Cerebellar nuclear complex (tissue), 1 donor: ENCODE measurements at places on chromosomes 4 and X.

GRCh38 chr4:7171191-7171900, 21.0 kb upstream of the SORCS2 start:
- DNase-seq, result no peak

- no peak for DNase-seq
These were observed 416.6 kb downstream of the FGF13 start for GRCh38 chrX:138294951-138295350.

- DNase-seq, result no peak
These were observed 76.0 kb upstream of the GPM6B start for GRCh38 chrX:13892856-13893255.

DNA sequence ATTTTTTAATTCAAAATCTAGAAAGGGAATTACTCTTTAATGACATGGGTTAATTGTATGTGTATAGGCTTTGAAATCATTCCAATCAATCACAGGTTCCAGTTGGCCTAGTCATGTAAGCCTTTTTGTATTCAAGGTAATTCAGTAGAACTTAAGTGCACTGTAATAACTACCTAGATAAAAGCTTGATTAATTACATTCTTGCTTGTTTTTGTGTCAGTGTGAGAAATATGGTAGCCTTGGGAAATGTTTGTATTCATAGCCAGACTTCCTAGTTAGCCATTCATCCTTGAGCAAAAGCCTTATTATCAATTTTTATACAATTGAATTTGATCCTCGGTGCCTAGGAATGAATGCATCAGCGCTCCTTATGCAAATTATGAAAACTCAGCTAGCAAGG, 33.5 kb downstream of the TKTL2 start:
- DNase-seq, result no peak

- DNase-seq, result no peak
These were observed 778.1 kb upstream of the GRID2 start for GRCh38 chr4:91525621-91526020.

DNA sequence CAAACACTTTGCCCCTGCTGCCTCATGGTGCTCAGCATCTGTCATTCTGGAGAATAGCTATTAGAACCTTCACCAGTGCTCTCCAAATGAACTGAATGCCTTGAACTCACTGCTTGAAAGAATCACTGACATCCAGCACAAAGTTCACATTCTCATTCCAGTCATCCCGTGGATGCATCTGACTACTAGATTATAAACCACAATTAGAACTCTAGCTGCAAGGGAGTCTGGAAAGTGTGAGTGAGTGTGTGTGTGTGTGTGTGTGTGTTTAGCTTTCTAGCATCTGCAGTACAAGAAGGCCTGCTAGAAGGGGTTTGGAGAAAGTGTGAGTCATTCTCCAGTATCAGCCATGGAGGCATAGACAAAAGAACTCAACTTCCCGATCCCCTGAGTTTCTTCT, 71.3 kb upstream of the DYNLT3 start:
- no peak for DNase-seq

DNA sequence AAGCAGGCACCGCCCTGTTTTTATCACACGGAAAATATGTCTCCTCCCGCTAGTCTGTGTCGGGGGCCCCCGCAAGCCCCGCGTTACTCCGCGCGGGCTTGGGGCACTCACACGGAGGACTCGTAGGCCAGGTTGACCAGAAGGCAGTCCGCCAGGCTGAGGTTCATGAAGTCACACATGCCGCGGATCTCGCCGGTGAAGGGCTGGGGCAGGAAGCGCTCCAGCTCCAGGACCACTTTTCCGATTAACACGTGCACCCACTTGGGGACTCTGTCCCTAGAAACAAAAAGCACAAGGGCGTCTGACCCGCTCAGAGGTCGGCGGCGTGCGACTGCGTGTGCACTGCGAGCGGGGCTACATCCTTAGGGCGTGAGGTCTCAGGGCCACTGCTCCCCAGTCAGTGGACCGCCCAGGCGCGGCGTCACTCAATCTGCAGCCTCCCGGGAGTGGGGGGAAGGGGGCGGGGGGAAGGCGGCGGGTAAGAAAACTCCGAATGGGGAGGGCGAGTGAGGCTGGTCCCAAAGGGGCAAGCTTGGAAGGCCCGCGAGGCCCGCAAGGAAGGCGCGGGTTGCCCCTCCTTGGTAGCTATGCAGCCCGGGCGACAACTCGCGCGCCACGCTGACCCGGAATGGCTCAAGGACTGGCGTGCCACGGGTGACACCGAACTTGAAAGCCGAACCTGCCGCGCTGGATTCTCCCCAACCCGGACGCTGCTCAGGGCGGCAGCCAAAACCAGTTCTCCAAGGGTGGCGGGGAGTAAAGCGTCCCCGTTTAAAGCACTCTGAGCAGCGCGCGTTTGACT, 722 bp downstream of the NAAA start:
- no peak for DNase-seq

- DNase-seq, result no peak
These were observed 341 bp upstream of the SLC2A9 start for GRCh38 chr4:10021653-10022023.

GRCh38 chr4:77699731-77700210, 94.2 kb downstream of the CXCL13 start:
- DNase-seq, result no peak

- no peak for DNase-seq
These were observed 36.9 kb downstream of the SORBS2 start for GRCh38 chr4:185774845-185775680.

DNA sequence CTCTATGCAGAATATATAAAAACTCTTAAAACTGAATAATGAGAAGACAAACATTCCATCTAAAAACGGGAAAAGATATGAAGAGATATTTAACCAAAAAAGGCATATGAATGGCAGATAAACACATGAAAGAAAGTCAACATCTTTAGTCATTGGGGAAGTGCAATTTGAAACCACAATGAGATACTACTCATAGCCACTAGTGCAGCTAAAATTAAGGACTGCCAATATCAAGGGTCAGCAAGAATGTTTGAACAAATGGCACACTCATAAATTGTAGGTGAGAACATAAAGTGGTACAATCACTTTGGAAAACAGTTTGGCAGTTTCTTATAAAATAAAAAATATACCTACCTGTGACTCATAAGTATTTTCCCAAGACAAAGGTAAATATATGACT, 534.9 kb upstream of the DIPK2B start:
- no peak for DNase-seq

DNA sequence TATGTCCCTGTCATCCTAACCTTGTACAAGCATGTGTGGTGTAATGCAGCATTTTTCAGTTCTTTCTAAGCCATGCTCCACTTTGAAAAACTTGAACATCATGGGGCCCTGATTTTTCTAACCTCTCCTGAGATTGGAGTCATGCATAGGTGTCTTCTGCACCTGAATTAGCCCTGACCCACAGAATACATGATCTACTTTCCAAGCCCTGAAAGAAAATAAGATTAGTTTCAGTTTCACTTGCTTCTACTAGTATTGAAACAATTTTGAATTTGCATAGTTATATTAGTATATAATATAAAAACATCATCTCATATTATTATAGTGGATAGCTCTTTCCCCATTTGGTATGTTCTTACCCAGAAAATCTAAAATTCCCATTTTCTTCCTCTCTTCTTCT, 178.2 kb downstream of the HS3ST1 start:
- DNase-seq, result no peak

DNA sequence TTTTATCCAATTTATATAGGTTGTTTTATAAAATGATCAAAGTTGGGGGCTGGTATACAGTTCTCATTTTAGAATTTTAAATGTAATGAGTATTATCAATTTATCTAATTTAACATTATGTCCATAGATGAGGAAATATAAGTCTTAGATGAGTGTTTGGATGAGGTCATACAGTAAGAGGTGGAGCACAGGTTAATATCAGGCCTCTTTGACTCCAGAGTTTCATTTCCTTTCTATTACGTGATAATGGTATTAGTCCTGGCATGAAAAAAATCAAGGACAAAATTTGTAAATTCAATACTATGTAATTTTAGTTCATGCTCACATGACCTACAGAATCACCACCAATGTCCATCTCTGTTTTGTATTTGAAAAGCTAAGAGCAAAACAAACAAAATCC, 269.8 kb downstream of the FSTL5 start:
- DNase-seq, result no peak

- no peak for DNase-seq
These were observed 6.2 kb upstream of the MAN2B2 start for GRCh38 chr4:6568689-6569332.

DNA sequence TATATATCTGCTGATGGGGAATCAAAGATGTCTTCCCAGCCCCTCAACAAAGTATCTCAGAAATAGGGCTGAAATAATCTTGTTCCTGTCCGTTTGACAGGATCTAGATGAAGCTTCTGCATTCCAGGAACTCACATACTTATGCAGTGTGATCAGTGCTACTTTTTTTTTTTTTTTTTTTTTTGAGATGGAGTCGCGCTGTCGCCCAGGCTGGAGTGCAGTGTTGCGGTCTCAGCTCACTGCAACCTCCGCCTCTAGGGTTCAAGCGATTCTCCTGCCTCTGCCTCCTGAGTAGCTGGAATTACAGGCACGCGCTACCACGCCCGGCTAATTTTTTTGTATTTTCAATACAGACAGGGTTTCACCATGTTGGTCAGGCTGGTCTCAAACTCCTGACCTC, 36.4 kb downstream of the DHX15 start:
- DNase-seq, result no peak

GRCh38 chrX:119698845-119699244, 5.9 kb upstream of the SEPTIN6 start:
- no peak for DNase-seq

- no peak for DNase-seq
These were observed 451.0 kb upstream of the ZFP42 start for GRCh38 chr4:187544461-187545053.

DNA sequence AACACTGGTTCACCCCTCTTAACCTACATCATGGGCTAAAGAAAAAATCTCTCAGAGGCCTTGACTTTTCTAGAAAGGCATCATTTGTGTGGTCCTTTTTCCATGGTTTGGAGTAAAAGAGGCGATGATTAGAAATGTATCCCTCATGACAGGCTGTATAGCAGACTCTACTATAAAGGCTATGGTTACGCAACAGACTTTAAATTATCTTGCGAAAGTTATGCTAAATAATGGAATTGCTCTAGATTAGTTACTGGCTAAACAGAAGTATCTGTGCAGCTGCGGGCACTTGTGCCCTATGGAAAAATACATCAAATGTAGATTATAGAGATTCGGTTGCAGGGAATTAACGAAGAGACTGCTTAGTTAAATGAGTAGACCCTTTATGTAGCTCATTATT, 101.6 kb downstream of the TMEM47 start:
- no peak for DNase-seq

DNA sequence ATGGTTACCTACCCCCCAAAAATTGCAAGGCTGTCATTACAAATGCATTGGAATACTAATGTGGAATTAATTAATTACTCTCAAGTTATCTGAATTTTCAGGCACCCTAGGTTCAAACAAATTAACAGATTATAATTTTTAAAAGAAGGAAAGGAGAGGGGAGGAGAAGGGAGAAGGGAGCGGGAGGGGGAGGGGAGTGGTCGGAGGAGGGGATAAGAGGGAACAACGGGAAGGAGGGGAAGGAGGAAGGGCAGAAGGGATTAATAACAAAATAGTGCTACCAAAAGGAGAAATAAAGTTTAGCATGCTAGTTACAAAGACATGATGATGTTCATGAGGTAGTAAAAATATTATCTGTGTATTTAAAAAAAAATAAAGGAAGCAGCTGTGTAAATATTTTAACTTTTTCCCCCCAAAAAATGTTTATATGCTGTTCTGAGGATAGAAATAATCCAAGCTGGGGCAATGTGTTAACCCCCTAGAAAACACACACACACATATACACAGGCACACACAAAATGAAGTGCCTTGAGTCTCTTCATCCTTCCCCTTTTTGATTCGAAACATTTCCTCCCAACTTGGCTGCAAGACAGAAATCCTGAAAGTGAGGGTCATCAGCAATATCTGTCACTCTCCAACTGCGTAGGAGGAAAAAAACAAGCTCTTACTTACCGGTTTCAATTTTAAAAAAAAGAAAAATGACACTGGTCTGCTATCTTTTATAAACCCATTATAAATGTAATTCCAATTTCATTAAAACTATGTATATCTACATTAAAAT, 58.8 kb downstream of the PPP3CA start:
- DNase-seq, result no peak

DNA sequence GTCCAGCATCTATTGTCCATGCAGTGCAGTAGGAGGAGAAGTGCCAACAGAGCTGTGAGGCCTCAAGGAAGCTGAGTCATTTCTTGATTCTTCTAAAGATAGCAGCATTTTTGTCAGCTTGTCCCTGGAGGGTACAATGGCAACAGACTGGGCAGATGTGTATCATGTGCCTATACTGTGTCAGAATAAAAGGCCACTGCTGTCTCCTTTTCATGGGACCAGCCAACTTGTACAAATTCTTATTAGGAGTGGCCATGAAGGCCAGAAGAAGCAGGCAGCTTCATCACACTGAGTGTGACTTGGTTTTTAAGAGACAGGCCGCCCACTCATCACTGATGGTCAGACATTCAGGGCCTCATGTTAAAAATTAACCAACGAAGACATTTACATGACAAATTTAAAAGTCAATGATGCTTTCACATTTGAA, 185.0 kb upstream of the FAM241A start:
- DNase-seq, result no peak

GRCh38 chr4:112704991-112705845, 68.3 kb downstream of the LARP7 start:
- DNase-seq, result no peak
